Astrocyte (in vitro differentiated cells and primary cell): ENCODE measurements at places on chromosomes 12 and 14. TPM values are rescaled to one million over a fixed set of nuclear protein-coding genes. Genes with fewer than 3 reads are reported as not detected.
A peak's percentile ranks its signal among the peaks of the same experiment; 100 is the strongest.

The TDG gene
- total RNA-seq, result 49.7 and 55.6 TPM in 2 replicates

DNA sequence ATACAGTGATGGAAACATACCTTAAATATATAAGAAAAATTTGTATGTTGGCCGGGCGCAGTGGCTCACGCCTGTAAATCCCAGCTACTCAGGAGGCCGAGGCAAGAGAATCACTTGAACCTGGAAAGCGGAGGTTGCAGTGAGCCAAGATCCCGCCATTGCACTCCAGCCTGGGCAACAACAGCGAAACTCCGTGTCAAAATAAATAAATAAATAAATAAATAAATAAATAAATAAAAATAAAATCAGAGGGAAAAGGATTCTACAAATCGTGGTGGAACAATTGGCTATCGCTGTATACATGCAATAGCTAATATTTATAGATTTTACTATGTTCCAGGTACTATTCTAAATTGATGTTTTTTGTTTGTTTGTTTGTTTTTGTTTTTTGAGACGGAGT is 1.7 kb upstream of the ATF7 start:
- H3K4me1 ChIP-seq, result peaks cover 15% of the 10 kb centered on the region
- DNase-seq, result no peak
- H3K27ac ChIP-seq, result no peak overlapping the region
- no peaks in the 10 kb centered on the region for H3K27me3 ChIP-seq
- no peak overlapping the region for H3K4me3 ChIP-seq
- no peaks in the 10 kb centered on the region for H3K36me3 ChIP-seq

The FKBP4 gene
- total RNA-seq, result 63.2 and 68.7 TPM in 2 replicates

DNA sequence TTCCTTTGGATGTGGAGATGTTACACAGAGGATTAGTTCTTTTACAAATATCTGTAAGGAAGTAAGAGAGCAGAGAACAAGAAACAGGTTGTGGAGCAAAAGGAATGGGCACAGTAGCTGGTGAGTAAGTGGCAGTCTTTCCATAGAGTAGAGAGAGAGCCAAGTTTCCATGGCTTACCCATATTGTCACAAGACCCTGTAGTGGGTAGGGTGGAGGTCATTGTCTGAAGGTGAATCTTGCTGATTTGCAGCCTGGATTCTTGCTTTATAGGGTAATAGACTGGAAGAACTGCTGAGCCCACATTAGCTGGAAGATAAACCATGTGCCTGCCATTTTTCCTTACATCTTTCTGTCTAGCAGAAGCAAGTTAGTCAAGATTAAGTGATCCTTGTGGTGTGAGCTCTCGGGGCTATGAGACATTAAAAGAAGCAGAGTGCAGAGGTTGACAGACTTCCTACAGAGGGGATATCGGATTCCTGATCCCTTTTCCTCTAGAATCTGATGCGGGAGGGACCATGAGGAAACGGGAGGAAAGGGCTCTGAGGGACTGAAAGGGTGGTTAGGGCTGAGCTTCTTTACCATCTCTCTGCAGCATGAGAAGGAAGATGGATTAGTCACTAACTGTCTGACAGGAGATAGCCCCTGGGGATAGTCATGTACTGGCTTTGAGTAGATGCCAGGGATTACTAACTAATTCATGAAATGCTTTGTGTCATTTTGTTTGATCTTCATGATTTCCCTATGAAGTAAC is 44.0 kb upstream of the LRTM2 start:
- no peak overlapping the region for H3K4me3 ChIP-seq
- no peak overlapping the region for H3K27ac ChIP-seq
- peaks cover 6% of the 10 kb centered on the region for H3K36me3 ChIP-seq
- peaks cover 32% of the 10 kb centered on the region for H3K4me1 ChIP-seq

The PPP4R4 gene
- total RNA-seq, result 6.0 and 7.5 TPM in 2 replicates

The NFATC4 gene
- 61.9 and 73.9 TPM in 2 replicates for total RNA-seq

- no peaks in the 10 kb centered on the region for H3K36me3 ChIP-seq
- peak; percentile 16 for DNase-seq
- no peaks in the 10 kb centered on the region for H3K27me3 ChIP-seq
- peaks cover 21% of the 10 kb centered on the region for H3K4me1 ChIP-seq
These were observed 45.0 kb downstream of the SLC6A12 start for GRCh38 chr12:168763-169525.

DNA sequence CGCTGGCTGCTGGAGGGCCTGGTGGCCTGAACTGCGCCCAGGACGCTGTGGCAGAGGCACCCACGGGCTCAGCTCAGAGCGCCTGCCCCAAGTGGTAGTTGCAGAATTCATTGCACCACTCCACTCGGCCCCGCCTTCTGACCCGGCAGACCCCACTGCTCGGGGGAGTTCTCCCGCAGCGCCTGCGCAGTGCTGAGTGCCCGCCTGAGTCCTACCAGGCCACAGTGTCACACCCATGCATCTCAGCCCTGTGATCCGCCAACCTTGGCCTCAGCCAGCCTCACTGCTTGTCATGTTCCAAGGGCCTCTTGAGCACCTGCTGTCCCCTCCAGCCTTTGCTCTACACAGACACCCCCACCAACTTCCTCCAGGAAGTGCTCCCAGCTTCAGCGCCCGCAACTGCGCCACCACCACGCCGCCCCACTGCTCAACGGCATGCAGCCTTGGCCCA is 12.2 kb downstream of the DEGS2 start:
- H3K4me1 ChIP-seq, result no peaks in the 10 kb centered on the region
- DNase-seq, result no peak
- H3K27me3 ChIP-seq, result no peaks in the 10 kb centered on the region
- no peak overlapping the region for H3K27ac ChIP-seq
- H3K36me3 ChIP-seq, result no peaks in the 10 kb centered on the region
- H3K4me3 ChIP-seq, result no peak overlapping the region

The AICDA gene
- not detected in 2 replicates for total RNA-seq
